ENCODE measurements at places on chromosomes 13 and 19. TPM values are rescaled to one million over a fixed set of nuclear protein-coding genes. Genes with fewer than 3 reads are reported as not detected.

NLRP12 gene
- not detected for total RNA-seq

MAB21L1 gene
- not detected for total RNA-seq

ZNF708 gene
- total RNA-seq: 6.9 TPM

KIR2DL1 gene
- total RNA-seq: not detected

IGFL2 gene
- not detected for total RNA-seq

ZNF569 gene
- 4.0 TPM for total RNA-seq

SPATA13 gene
- 34.6 TPM for total RNA-seq

LACC1 gene
- 7.6 TPM for total RNA-seq

ZNF441 gene
- total RNA-seq: 6.2 TPM

CACNG7 gene
- not detected for total RNA-seq

SPRED3 gene
- total RNA-seq: 0.33 TPM

MAMSTR gene
- total RNA-seq: 0.73 TPM

All from melanocyte of skin (primary cell).